Fibroblast of skin of right biceps (primary cell): ENCODE measurements at places on chromosomes 6 and 20.

DNA sequence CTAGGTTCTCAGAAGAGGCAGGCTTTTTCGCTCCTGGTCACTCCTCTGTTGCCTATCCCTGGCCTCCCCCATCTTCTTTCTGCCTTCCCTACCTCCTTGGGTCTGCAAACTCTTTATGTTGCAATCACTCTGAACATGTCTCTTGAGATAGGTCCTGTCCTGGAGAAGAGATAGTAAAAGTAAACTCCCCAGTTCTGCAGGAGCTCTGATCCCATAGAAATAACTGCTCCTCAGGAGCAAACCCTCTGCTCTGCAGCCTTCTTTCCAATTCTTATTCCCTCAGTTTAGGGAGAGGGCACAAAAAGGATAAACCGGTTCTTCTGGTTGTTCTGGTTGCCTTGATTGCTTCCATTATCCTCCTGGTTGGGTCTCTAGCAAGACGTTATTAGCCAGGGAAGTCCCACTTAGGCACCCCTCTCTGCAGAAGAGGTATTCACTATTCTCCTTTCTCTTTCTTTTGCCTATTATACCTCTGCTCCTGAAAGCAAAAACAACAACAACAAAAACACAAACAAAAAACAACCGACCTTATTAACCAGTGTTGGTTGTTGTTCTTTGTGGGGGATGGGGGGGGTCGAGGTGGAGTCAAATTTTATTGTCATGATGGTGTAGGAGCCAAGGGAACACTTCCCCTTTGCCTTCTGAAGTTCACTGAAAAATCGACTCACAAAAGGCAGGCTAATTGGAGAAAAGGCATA lies 973 bp downstream of the TRIM38 start:
- DNase-seq, result peak; percentile 3

DNA sequence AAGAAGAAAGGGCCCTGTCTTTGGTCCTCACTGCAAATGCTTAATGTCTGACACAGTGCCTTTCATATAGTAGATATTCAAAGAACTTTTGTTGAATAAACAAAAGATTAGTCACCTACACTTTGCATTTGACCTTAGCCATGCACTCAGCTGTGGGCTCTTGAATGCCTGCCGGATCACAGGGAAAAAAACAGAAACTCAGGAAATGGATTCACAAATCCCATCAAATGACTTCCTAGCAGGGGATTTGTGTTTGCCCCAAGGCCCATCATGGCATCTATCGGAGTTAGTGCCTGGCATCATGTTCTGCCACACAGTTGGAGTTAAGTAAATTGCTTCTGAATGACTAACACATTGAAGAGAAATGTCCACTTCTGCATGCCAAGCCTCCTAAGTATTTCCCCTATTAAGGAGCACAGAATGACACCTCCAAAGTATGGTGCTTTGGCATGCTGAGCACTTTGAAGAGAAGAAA lies 72.3 kb upstream of the DST start:
- peak; percentile 87 for DNase-seq

DNA sequence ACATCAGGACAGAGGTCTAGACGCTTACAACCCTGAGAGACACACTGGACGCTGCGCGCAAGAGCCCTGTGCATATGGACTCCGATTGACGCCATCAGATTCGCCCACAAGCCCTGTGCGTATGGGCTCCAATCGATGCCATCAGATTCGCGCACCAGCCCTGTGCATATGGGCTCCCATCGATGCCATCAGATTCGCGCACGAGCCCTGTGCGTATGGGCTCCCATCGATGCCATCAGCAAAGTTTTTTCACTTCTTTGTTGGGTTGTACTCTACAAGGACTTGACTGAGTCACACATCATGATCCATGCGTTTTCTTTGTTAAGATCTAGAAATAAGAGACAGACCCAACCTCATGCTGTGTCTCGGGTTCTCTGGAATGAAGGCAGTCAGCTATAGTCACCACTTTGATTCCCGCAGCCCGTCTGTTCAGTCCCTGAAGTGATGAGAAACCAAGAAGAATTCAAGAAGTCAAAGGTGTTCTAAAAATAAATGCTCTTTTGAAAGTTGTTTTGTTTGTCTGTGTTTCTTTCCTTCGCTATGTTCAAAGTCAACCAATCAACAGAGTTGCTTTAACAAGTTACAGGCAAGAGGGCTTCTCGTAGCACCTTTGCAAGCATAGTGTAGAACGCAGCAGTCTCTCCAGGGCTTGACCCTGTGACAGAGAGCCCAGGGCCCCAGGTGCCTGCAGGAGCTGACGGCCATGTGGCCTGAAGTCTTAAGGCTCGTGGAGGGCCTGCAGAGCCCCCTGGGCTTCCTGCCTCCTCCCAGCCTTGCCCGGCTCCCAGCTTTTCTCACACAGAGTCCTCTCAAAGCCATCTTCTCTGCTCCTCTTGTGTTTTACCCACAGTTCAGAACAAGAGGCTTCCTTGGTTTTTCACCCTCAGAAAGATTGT lies 7.9 kb downstream of the RPS6KA2 start:
- DNase-seq, result peak; percentile 93

DNA sequence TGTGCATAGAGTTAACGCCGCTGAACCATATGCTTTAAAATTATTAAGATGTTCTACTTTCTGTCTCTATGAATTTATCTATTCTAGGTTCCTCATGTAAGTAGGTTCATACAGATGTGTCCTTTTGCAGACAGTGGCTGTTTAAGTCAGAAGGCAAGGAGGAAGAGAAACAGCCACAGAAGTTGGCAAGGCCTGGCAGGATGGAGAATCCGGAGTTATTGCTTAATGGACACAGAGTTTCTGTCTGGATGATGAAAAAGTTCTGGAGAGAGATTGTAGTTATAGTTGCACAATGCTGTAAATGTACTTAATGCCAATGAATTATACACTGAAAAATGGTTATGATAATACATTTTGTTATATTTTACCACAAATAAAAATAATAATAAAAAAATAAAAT lies 283.6 kb upstream of the CNR1 start:
- DNase-seq, result no peak

- peak; percentile 95 for DNase-seq
Measured at GRCh38 chr20:52410182-52410647, 218.6 kb upstream of the ZFP64 start.
